ENCODE measurements at places on chromosomes 2 and 18.

GRCh38 chr18:43671431-43671830 is 394.1 kb upstream of the SYT4 start:
- no peak for DNase-seq

GRCh38 chr18:44779753-44780292 is 99.1 kb downstream of the SETBP1 start:
- no peak for DNase-seq

DNA sequence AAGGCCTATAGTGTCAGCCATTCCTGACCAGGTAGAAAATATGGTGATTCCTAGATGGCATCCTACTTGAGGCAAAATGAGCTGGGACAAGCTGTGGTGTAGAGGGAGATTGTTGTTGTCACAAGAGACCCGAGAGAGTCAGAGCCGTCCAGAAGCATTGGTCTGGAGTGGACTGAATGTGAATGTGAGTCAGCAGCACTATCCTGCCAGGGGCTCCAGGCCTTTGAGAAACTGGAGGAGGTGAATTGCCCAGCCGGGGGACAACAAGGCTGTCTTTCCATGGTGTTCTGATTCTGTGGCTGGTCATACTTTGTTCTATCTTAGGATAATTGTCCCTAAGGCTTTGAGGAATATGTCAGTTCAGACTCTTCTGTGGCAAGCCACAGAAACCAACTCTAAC is 29.4 kb upstream of the EIF2AK3 start:
- no peak for DNase-seq

DNA sequence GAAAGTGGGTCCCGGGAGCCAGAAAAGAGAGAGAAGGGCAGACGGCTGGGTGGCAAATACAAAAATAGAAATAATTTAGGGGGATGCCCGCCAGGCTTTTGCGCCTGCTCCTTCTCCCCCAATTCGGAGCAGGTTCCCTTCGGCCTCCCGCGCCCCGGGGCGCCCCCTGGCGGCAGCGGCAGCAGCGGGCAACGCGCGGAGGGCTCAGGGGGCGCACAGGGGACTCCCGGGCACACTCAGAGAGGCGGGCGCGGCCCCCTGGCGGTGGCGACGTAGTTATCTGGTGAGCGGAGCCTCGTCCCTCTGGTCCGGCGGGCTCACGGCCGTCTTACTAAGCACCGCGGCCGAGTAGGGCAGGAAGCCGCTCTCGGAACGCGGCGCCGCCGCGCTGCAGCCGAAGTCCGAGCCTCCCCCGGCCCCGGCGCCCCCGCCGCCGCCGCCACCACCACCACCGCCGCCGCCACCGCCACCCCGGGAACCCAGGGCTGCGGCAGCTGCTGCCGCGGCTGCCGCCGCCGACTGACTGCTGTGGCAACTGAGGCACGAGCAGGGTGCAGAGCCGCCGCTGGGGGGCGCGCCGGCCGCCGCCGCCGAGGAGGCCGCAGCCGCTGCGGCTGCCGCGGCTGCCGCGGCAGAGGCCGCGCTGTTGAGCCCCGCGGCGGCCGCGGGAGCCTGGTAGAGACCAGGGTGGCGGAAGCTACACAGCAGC is 3.8 kb downstream of the EVX2 start:
- DNase-seq: no peak

GRCh38 chr2:119745566-119745965 is 14.2 kb upstream of the PTPN4 start:
- DNase-seq: no peak

GRCh38 chr2:40213071-40213470 is 238.8 kb downstream of the SLC8A1 start:
- no peak for DNase-seq

GRCh38 chr2:7377916-7378569 is 460.8 kb downstream of the RNF144A start:
- DNase-seq: no peak

- DNase-seq: no peak
Observed at GRCh38 chr2:200509235-200509611, 645 bp downstream of the KCTD18 start.

DNA sequence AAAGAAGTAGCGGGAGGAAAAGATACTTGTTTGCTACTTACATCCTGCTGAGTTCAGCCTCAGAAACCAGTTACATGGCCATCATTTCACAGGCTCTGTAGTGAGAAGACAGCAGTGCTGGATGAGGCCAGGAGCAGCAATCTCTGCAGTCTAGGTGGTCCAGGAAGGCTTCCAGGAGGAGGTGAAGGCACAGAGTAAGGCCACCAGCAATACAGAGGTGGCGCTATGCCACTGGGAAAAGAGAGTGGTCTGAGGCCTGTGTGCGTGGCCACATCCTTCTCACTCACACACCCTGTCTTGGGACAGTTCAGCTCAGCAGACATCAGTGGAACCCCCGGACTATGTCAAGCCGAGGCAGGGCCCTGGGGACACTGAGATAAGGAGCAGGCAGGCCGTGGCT is 162.7 kb downstream of the KLHL29 start:
- DNase-seq: no peak

DNA sequence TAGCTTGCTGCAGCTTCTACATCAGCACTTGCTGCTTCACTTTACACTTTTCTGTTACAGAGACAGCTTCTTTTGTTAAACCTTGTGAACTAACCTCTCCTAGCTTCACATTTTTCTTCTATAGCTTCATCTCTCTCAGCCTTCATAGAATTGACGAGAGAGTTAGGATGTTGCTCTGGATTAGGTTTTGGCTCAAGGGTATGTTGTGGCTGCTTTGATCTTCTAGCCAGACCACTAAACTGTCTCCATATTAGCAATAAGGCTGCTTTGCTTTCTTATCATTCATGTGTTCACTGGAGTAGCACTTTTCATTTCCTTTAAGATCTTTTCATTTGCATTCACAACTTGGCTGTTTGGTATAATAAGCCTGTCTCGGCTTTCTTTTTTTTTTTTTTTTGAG is 46.3 kb upstream of the GRB14 start:
- no peak for DNase-seq

- no peak for DNase-seq
Observed at GRCh38 chr2:159518321-159519005, 97.9 kb downstream of the BAZ2B start.

DNA sequence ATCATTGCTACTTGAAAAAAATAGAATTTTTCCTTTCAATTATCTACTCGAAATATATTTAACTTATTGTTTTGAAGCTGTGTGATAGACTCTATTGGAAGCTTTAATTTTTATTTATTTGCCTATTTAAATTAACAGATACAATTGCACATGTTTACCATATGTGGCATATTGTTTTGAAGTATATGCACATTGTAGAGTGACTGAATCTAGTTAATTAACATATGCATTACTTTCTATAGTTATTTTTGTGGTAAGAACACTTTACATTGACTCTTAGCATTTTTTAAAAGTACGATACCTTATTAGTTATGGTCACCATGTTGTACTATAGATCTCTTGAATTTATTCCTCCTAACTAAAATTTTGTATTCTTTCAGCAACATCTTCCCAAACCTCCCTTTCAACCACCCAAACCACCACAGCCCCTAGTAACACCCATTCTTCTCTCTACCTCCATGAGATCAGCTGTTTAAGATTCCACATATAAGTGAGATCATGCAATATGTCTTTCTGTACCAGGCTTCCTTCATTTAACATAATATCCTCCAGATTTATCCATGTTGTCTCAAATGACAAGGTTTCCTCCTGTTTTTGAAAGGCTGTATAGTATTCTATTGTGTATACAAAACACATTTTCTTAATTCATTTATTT is 58.5 kb upstream of the SPHKAP start:
- DNase-seq: no peak

- DNase-seq: no peak
Observed at GRCh38 chr2:180413336-180413735, 406.2 kb upstream of the CWC22 start.

- DNase-seq: no peak
Observed at GRCh38 chr18:27527856-27528255, 342.7 kb upstream of the CHST9 start.

DNA sequence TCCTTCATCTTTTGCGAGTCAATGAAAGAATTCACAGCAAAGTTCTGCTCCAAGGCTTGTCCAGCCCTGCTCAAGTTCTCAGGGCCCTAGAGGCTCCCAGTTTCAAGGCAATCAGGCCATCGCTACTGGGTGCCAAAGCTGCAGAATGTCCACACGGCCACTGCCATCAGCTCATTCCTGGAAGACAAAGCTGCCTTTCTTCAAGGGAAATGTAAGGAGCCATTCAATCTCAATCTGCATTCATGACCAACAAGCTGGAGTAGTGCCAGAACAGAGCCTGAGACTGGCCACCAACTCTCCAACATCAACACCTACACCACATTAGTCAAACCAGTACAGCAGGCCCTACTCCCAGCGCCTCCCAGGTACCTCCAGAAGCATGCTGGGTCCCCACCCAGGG is 202.2 kb downstream of the TCF4 start:
- DNase-seq: no peak

DNA sequence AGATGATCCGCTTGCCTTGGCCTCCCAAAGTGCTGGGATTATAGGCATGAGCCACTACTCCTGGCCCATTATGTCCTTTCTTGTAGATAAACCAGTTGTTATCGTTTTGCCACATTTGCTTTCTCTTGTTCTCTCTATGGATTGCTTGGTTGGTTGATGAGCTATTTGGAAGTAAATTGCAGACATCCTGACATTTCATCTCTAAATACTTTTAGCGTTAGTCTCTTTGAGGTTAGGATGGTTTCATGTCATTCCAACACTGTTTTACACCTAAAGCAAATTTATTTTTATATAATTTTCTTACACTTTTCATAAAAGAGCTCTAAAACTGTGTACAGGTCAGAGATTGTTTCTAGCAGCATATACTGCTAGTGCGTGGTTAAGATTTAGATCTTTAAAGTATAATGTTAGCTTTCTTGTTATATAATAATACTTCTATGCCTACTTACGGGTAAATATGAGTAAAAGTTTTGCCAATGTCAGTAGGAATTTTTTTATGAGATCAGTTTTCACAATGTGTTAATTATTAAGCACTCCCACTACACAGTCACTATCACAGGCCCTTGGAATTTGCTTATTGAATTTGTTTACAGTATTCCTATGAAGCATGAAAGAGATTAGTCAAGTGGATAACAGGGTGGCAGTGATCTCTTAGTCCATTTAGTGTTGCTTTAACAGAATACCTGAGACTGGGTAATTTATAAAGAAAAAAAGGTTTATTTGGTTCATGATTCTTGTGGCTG is 10.3 kb downstream of the POLI start:
- no peak for DNase-seq

DNA sequence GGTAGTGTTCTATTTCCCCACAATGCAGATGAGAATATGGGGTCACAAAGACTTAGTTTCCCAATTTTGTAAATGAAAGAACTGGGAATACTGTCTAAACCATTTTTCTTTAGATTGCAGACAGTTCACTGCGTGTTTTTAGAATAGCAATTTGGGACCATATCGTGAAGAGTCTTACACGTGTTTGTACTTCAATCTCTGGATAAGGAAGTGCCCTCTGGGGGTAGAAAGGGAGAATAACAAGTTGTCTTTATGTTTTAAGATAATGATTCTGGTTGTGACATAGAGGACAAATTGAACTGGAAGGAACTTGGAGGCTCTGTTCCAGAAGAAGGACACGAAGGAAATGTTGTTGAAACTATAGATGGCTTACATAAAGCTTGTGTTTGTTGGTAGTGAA is 457.7 kb downstream of the CBLN2 start:
- no peak for DNase-seq

GRCh38 chr2:74250189-74250631 is 51.8 kb downstream of the MTHFD2 start:
- DNase-seq: no peak

DNA sequence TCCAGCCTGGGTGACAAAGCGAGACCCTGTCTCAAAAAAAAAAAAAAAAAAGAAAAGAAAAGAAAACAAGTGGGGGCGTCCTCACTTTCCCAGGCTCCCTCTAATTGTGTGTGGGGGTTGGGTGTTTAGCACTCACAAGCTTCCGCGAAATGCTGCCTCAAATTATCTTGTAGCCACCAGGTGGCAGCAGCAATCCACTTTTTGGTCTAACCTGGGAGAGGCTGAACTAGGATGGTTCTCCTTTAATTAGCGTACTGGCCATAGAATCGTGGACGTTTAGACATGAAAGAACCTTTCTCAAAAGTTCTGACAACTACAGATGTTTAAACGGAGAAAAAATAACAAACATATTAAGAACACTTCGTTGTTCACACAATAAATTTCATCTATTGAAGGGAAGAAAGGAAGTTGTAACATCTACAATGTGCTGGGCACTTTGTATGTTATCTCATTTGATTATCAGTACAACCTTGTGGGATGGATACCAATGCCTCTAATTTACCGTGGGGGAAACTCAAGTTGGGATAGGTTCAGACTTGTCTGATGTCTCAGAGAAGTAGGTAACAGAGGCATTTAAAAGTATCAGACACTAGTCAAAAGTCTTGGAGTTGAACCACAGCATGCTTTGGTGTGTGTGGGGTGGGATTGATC is 122.7 kb upstream of the NABP1 start:
- DNase-seq: peak; percentile 65

DNA sequence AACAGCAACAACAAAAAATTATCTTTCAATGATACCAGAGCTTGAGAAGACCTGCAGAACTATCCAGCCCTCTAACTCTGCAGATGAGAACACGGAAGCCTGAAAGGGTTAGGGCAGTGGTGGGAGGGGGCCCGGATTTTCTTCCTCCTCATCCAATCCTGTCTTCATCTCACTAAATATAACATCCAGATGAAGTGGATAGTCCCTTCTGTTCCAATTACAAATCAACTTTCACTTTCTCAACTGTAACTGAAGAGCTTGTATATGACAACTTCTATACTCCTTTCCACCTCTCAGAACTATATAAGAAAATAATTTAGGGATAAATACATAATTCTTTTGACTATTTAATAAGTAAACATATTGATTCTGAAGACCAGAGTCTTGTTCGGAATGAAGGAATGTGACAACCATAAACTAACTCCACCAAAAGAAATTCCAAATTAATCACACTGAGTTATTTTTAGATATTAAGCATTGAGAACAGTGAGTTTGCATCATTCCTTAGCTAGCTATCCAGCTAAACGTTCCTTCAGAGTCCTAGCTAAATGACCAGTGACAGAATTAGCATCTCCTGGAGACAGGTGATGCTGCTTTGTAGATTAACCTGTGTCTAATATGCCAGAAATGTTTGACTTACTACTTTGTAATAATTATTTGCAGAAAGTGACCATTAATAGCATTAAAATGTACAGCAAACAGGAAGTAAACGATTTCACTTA is 32.7 kb downstream of the SFT2D3 start:
- DNase-seq: no peak

DNA sequence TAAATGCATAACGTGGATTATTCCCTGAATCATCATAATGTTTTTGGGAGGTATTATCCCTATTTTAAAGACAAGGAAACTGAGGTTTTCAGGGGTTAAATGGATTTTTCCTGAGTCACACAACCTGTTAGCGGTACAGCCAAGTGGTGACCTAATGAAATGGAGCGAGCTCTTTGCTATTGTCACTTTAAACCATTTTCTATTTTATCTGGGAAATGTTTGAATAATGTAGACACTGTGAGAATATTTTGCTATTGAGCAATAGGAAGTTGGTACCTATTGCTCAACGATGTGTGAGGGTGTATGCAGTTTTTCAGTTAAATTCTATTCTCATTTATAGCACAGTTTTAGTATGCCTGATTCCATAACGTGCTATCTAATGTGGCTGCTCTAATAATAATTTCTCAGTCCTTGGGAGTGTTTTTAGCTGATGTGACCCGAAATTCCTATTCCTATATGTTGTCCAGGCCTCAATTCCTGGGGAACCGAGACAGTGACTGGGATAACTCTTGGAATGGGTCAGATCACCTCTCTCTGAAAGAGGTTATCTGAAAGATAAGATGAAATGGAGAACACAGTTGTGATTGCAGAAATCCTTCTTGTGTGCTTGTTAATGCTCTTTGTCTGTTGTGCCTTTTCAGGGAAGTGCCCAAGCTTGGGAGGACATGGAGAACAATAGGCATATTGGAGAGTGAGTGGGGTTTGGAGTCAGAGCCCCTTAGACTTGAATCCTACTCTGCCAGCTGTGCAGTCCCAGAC is 38.4 kb downstream of the ABCB11 start:
- DNase-seq: no peak
